ENCODE measurements at places on chromosomes 5 and 9.

- no peak for DNase-seq
Measured at GRCh38 chr9:137319011-137319738, 17.1 kb upstream of the NRARP start.

GRCh38 chr5:2223303-2223702 is 340.6 kb upstream of the IRX4 start:
- DNase-seq: no peak

DNA sequence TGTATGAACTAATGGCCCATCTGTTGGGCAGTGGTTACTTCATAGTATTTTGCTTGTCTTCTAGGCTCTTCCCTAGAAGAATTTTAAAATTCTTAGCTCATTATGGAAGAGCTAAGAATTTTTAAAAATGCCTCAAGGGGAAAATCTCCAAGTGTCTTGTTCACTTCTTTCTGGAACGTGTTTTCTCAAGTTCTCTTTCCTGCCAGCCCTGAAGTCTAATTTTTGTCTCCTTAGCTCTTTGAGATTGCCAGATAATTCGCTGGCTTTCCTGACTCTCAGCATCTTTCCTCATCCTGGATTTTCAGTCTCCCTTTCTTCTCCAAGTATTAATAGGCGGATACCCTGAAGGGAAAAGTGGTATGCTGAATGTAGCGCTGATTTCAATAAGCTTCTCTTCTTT is 395.4 kb downstream of the ARRDC3 start:
- DNase-seq: no peak

- DNase-seq: no peak
Measured at GRCh38 chr9:81116340-81117137, 572.8 kb downstream of the TLE1 start.

DNA sequence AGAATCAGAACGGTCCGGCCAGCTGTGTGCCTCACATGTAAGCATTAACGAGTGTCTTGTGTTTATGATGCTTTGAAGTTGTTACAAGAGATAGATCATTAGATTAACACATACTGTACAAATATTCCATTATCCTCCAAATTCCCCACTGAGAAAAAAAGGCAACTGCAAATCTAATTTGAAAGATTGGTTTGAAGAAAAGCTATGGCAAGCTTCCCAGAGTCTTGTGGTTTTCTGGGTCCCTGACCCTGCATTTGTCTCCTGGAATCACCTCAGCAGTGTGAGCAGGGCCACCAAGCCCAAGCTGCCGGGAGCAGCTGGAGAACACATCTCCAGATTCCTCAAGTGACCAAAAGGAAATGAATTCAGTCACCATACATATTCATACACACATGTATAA is 36.9 kb upstream of the ADAMTS16 start:
- DNase-seq: no peak

GRCh38 chr9:10921671-10922070 is 308.9 kb upstream of the PTPRD start:
- no peak for DNase-seq

DNA sequence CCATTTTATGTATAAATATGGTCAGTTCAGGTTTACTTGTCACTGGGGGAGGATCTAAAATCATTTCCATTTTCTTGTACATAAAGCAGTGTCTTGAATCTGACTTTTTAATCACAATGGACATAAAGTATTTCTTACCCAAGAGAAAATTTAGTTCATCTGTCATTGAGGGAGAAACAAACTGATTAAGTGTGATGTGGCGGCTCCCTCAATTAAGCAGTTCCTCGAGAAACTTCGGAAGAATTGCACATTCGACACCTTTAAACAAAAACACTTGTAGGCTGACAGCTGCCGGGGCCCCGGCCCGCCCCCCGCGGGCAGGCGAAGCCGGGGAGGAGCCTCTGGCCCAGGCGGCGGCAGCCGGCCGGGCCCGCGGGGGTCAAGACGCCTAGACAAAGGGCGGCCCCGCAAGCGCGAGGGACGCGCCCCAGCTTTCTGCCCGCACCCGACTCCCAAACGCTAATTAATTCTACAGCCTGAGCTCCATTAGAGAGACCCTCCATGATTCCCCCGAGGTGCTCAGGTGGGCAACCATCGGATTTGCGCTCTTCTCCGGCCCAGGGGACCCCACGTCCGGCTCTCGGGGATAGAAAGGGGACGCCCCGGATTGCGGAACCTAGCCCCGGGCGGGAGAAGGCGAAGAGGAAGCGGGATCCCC is 750 bp downstream of the TRIM36 start:
- DNase-seq: no peak

DNA sequence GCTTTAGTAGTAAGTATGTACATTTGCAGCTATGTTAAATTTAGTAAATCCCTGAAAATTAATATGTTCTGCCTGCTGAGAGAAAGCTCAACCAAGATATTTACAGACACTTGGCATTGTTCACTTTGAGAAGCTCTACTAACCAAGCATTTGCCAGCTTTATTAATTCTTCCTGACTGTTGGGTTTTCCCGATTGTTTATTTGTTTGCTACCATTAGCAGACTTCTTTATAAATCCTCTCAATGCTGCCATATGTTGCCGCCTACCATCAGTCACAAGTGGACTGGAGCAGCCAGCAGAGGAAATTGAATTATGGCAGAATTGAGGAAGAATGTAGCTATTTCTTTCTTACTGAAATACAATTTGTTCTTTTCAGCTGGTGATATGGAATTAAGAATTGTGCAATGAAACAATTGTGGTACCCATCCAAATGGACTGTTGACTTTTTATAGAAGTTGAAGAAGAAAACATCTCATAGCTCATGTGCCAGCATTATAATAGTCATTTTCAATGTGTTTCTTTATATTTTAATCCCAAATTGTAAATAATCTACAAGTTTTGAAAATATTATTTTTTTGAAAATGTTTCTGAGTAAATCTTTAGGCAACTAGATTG is 588.7 kb upstream of the CDH6 start:
- no peak for DNase-seq

GRCh38 chr5:26205121-26205520 is 833.3 kb downstream of the CDH9 start:
- DNase-seq: no peak

- no peak for DNase-seq
Measured at GRCh38 chr9:33506626-33507370, 17.3 kb upstream of the ANKRD18B start.

- no peak for DNase-seq
Measured at GRCh38 chr5:39099831-39100230, 25.6 kb upstream of the RICTOR start.

DNA sequence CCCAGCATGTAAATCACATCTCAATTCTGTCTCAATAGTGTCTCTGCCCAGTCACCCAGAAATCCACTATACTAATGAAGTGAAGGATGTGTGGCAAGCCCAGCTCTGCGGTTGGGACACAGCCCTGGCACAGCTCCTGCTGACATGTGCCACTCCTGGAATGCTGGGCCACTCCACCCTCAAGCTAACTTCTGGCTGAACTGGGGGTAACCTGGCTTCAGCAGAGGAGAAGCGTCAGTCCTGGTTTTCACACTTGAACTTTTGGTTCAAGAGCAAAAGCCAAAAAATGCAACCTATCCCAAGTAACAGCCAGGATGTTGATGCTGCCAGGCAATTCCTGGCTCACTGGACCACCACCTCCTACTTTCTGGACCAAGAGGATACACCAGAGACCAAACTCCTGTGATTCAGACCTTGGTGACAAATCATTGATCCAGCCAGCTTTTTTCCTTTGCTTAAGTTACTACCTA is 86.4 kb downstream of the ARRDC3 start:
- DNase-seq: no peak

DNA sequence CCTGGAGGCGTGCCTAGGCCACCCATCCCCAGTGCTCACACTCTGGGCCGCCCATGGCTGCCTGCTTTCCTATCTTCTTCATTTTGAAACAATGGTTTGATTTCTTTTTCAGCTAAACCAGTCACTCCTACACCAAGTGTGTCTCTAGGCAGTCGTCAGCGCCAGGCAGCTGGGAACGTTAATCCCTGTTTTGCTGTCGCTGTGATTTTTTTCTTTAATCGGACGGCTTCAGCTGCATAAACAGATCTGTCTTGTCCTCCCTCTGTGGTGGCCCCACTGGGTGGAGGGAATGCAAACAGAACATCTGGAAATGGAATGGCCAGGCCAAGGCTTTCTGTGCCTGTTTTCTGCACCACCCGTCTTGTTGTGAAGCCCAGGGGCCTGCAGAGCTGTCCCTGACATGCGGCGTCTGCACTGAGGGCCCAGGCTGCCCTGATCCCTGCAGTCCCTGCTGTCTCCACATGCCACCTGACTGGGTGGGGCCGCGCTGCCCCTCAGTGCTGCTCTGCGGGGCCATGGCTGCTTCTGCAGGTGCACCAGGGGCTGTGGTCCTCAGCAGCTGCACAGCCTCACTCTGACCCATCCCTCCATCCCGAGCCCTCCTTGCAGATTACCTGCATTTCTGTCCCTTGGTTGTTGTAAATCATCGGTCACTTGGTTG is 51.5 kb downstream of the WNK2 start:
- DNase-seq: no peak

GRCh38 chr5:179487145-179487544 is 63.2 kb upstream of the RUFY1 start:
- DNase-seq: no peak

GRCh38 chr5:140312067-140312790 is 9.3 kb upstream of the PFDN1 start:
- no peak for DNase-seq

All from activated T-helper 1 cell treated with anti-CD3 and anti-CD28 coated beads, Interleukin-12 subunit alpha, Interleukin-12 subunit beta, Interleukin-2, Interleukin-4 antibody, amounts not matched to agents 30 ng/mL and 10 ng/mL and 1 ng/mL, durations not matched to agents 14 hours and 24 hours and 36 hours (primary cell).